ENCODE measurements at places on chromosomes 13 and 19.

DNA sequence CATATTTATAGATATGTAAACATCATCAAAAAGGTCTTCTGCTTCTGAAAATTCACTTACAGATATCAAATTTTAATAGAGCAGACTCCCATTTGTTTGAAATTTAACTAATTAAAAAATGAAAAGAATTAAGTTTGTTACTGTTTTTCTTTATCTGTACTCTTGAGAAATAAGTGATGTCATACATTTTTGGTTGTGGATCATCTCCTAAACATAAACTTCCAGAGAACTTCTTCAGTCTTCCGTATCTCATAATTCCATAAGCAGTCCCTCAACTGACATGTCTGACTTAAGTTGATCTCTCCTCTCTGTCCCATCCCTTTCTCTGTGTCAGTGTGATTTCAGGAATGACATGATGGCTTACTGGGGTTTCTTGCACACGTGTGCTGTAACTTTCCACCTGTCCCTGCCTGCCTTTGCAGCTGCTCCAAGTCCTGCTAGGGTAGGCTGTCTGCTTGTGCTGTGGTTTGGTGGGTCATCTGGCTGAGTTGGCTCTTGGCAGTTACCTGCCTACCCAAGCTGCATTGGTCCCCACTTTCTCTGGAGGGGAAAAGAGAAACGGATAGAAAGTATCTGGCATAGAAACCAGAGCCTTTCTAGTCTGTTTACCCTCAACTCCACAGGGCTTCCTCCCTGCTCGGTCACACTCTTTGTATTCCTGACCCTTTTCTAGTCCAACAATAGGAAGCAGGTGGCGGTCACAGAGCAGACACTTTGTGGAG lies 127.1 kb downstream of the GGACT start:
- DNase-seq = no peak

GRCh38 chr13:30107121-30107520 lies 200.2 kb downstream of the KATNAL1 start:
- no peak for DNase-seq

DNA sequence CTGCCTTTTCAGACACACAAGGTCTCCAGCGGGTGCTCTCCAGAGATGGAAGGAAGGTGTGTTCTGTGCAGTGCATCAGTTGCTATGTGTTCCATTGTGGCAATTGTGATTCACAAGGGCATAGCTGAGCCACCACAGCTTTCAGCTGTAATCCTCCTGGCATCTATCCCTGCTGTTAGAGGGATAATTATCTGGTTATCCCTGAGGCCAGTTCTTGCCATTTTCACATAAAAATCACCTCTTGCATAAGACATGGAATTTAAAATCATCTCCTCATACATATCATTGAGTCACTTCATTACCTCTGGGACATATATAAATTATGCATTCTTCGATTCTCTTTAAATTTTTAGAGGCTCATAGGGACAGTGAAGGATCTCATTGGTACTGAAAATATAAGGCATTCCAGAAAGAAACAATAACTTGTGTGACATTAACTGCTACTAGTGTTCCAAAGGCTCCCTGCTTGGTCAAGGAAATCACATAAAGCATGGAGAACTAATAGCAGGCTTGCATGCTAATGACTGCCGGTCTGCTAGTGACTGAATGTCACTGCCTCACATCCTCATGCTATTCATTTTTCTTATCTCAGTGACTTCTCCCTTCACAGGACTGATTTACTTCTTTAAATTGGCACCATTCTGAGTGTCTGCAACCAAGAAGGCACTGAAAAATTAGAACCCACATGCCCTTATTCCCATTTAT lies 214.0 kb downstream of the ENOX1 start:
- no peak for DNase-seq

DNA sequence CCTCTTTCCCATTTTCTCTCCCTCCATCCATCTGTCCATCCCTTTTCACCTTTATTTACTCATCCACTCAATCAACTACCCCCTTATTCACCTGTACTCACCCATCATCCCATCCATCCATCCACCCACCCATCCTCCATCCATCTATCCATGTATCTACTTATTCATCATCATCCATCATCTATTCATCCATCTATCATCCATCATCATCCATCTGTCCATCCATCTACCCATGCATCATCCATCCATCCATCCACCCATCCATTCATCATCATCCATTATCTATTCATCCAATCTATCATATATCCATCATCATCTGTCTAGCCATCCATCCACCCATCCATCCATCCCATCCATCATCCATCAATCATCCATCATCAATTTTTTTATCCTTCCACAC lies 48.3 kb upstream of the ZNF536 start:
- DNase-seq = no peak

DNA sequence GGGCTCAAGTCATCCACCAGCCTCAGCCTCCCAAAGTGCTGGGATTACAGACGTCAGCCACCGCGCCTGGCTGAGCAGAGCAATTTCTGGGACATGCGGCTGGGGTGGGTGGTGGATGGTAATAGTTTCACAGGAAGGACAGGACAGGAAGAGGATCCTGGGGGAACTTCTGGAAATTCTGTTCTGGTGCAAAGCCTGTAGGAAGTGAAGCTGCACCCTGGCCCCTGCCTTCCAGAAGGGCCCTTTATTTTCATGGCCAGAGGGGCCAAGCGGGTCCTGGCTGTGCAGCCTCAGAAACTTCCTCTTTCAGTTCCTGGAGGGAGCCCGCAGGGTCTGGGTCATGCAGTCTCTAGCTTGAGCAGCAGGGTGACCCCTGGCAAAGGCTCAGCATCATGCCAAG lies 15.7 kb downstream of the FEM1A start:
- DNase-seq = no peak

GRCh38 chr19:53907690-53908089 lies 1.4 kb upstream of the CACNG7 start:
- no peak for DNase-seq

DNA sequence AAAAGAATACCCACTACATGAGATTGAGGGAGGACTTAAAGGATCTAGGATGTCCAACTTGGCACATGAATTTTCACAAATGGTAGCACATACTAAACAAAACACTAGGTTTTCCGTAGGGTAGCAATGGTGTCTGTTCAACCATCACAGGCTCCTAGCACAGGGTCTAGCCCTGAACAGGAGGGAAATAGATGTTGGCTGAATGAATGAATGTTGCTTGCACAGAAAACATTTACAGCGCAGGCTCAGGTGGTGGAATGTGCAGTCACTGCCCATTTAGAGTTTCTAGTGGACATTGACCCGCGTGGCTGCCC lies 1.9 kb upstream of the MYCBP2 start:
- no peak for DNase-seq

DNA sequence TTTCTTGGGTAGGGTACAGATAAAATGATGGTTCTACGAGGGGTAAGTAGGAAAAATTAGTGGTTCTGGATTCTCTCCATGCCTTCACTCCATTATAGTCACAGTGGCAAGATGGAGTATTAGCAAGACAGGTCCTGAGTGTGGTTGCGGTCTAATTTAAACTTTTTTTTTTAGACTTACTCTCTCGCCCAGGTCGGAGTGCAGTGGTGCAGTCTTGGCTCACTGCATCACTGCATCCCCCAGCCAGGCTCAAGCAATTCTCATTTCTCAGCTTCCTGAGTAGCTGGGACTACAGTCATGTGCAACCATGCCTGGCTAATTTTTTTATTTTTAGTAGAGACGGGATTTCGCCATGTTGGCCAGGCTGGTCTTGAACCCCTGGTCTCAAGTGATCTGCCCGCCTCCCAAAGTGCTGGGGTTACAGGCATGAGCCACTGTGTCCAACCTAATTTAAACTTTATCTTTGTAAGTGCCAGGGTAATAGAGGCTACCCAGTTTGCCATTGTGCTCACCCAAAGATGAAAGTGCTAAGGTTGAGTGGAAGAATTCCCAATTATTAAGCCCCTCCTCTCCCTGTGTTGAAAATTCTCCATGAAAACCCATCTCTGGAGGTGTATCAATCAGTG lies 135.6 kb downstream of the TM9SF2 start:
- DNase-seq = no peak

DNA sequence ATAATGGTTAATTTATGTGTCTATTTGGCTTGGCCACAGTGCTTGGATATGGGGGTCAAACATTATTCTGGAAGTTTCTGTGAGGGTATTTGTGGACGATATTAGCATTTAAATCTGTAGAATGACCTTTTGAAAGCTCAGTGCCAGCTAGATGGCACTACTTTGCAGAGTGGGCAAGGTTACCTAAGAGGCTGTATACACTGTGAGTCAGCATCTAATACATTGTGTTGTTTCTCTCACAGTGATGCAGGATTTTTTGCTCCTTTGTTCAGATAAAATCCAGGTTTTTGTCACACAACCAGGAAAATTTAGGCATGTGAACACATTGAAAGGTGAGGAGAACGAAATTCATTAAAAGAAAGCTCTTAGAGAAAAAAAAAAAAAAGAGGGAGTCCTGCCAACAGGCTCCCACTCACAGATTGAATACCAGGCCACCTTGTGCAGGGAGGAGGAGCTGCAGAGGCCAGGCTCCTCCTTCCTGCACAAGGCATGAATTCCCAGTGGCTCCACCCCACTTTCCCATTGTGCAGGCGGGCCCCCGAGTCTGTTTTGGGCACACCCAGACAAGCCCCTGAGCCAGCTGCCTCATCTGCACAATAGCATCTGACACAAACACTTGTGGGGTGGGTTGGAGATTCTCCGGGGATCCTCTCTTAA lies 551.0 kb upstream of the ATXN8OS start:
- DNase-seq = no peak

DNA sequence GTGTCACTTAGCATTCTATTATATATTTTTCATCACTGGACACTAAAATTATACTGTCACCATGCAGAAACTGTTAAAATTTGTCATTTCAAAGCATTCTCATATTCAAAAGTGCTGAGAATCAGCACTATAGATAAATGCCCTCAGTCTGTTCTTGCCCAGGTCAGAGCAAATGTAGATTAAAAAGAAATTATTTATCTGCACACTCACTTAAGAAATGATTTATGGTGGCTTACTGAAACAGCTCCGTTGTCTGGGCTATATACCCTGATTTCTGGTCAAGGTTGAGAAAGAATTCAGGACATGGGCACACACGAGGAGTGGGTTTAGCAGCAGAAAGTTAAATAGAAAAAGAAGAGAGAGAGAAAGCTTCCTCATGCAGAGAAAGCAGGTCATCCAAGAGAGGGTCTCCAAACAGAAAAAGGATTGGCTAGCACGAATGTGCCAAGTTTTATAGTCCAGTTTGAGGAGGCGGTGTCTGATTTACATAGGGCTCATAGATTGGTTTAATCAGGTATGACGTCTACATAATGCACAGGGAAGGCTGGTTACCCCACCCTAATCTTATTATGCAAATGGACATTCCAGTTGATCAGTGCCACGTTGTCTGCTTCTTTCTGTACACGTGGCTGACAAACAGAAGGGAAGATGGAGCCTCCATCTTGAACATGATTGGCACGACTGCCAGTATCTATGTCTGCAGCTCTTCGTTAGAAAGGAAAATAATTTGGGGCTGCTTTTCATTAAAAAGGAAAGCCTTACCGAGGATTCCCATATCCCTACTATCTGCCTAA lies 47.3 kb upstream of the N4BP2L1 start:
- DNase-seq = no peak

- DNase-seq = no peak
These were observed 85.7 kb upstream of the GPC6 start for GRCh38 chr13:93140912-93141311.
